Thoracic aorta (tissue), 2 donors: ENCODE measurements at places on chromosomes 12 and 14.

DNA sequence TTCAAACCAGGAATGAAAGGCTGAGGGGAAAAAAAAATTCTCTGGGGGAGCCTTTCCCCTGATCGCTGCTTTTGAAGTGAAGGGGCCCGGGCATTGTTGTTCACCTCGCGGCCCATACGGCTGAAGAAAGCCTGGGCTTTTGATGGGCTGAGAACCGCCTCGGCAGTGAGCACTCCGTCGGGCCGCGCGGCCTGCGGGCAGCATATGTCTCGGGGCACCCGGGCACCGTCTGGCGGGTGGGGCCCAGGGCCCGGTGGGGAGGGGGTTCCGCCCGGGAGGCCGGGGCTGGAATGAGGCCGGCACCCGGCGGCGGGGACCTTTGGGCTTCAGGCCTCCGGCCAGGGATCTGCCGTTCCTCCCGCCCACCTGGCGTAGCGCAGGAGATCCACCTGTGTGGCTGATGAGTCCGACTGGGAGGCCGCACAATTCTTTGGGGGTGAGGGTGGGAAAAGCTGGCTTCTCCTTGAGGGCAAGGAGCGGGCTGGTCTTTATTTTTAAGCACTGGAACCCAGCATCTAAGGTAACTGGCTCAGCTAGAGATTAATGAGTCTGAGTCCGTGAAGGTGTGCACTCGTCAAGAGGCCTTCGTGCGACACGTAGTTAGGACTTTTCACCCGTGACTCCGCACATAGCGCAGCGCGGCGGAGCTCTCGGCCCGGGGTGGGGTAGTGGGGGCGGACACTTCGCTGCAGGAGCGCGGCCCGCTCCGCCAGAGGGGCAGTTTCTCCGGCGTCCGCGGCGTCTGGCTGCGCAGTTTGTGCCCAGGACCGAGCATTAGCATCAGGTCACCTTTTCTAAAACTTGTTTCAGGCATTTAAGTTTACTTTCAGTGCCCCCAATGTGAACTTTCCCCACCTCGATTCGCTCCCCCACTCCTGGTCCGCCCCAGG lies 10.6 kb downstream of the FOXA1 start:
- DNase-seq = no peak

DNA sequence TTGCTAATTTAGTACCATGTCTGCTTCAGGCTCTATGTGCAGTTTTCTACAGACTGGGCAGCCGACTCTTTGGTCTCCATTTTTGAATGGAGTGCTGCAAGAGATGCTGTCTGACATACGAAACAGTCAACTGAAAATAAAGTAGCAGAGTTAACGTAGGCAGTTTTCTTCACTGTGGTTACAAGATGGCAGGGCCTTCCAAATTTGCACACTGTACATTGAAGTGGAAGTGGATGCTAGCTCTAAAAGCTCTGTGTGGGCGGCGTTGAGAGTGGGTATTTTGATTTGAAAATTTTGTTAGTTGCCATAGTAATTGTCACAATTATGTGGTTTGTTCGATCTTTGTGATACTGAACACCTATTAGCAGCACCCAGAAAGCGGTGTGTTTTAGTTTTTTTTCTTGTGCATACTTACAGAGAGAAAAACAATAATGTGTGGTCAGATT lies 154.9 kb upstream of the ATP2B1 start:
- no peak for DNase-seq

DNA sequence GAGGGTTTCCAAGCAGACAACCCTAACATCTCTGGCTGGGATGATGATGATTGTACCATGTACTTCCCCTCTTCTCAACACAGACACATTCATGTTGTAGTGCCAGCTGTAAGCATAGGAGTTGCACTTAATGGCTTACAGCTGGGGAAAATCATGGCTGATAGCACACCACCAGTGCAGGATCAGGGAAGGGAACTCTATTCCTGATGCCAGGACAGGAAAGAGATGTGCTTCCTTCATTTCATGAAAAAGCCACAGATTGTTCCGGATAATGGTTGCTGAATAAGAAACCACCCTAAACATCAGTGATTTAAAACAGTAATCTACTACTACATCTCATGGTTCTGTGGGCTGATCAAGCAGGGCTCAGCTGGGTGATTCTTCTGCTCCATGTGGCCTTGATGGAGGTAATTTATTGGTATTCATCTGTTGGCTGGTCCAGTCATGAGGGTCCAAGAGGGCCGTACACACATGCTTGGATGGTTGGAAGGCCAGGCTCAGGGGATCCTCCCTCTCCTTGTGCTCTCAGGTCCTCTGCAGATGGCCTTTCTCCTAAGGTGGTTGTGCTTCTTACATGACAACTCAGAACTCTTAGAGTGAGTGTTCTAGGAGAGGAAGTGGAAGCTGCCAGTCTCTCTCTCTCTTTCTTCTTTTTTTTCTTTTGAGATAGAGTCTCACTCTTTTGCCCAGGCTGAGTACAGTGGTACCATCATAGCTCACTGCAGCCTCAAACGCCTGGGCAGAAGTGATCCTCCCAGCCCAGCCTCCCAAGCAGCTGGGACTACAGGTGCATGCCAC lies 16.5 kb downstream of the TRAF3 start:
- no peak for DNase-seq

- no peak for DNase-seq
These were observed 38.2 kb downstream of the HRK start for GRCh38 chr12:116843085-116843484.

- no peak for DNase-seq
These were observed 962 bp upstream of the KERA start for GRCh38 chr12:91058786-91059185.

DNA sequence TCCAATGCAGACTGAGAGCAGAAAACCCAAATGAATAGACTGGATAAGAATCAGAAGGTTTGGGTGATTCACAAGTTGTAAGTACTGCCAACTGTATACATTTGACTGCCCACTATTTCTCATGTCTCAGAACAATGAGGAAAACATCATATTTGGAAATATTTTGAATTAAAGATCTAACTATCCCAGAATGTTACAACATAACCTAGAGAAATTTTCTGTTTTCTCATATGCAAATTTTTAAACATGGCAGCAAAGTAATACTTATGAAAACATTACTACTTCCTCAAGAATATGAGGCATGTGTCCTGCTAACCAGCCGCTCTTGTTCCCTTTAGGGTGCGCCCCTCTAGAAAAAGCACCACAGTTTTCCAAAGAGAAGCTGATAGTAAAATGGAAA lies 179.9 kb downstream of the PTPRO start:
- DNase-seq = no peak
